ENCODE measurements at places on chromosomes 5 and 9.

GRCh38 chr5:150329038-150329437 is 26.3 kb upstream of the ARSI start:
- DNase-seq, result no peak

DNA sequence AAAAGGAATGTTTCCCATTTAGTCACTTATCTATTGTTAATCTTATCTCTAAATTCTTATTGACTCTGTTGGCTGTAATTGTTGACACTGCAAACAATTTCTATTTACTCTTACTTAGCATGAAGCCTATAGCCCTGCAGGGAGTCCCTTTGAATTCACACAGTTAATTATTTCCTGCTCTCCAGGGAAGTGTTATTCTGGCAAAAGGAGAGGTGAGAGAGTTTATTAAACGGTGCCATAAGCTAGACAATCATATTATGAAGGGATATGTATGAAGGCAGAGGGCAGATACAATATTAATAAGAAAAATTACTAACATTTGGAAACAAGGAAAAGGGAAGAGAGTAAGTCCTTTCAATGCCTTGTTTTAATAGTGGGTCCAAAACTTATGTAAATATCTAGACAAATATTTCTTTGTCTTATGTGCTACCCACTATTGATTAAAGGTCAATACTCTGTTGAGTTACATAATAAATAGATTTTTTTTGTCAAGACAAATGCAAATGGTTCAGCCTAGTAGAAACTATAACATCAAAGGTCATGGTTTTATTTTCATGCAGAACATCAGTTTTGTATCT is 107.1 kb downstream of the CDH18 start:
- DNase-seq, result no peak

DNA sequence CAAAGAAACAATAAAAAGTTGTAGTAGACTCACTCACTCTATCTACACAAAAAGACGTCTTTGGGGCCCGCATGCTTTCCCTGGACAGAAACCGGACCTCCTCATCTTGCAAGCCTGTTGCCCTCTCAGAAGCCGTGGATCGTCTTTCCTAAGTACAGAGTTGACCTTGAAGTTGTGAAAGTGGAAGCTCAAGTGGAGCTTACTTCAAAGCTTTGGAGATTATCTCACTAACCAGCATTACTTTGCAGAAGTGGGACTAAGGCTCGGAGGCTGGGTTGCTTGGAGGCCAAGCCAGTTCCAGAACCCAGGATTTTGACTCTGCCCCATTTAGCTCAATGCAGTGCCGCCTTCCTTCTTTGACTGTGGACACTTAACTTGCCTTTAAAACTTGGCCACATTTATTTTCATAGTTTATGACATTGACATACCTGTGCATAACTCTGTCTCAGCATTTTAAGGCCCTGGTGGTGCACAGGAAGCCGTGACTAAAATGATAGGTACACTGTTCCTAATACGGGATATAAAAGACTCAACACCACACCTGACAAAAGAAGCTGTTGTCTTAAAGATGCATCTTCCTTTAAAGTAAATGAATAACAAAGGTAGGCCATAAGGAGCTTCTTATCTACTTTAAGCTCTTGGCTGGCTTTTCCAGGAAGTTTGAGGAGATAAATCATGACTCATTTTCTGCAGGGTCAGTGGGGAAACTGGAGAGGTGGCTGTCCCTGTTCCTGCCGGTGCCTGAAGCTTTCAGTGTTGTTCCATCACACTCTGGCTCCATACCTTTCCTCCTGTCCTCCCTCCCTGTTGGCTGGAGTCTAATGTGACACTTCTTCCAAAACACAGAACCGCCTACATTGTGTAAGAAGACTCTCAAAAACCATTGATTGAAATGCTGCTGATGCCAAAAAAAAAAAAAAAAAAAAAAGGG is 10.7 kb downstream of the SLC25A25 start:
- no peak for DNase-seq

DNA sequence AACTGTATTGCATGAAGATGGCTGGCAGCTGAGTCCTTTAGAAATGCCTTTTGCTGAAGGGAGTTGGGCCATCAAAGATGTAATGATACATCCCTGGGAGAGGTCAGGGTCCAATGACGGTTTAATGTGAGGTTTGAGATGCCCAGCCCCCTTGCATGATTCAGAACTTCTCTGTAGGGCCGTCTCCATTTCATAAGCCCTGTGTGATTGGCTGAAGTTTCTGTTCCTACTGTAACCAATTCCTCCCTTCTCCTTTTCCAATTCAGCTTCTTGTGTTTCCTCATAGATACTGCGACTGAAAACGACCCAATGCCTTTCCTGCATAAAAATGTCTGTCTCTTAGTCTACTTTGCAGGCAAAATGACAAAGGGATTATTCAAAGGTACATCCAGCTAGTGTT is 47.9 kb upstream of the ST8SIA4 start:
- DNase-seq, result no peak

DNA sequence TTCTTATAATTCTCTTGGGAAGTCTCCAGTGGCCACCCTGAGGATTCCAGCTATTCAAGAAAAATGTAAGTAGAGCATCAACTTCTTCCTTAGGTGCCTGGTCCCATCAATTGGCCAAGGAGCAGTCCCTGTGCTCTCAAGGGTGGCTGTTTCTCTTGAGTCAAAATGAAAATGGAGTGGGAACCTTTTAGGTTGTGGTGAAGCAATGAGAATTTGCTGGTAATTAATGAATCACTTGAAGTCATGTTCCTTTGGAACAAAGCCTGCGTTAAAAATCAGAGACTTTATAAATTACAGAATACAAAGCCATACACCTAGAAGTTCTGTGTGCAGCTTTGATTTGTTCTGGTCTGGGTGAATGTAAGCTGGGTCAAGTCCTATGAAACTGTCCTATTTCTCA is 48.9 kb downstream of the IL31RA start:
- no peak for DNase-seq

DNA sequence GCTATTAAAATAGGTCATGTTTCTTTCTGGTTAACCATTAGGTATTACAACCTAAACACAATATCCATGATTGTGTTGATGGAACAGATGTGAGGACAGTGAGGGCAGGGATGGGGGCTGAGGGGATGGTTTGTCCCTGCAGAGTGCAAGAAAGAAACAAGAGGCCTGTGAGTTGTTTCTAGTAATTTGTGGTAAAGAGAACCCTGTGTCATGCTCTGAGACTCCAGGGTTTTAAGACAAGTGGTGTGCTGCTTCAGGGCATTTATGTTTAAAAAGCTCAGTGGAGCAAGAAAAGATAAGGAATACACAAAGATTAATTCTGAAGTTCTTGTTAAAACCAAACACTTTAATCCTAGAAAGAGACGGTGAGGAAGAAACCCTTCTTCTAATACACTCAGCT is 656.5 kb downstream of the TLE1 start:
- DNase-seq, result no peak

GRCh38 chr5:114678778-114679177 is 316.9 kb downstream of the KCNN2 start:
- DNase-seq, result no peak

DNA sequence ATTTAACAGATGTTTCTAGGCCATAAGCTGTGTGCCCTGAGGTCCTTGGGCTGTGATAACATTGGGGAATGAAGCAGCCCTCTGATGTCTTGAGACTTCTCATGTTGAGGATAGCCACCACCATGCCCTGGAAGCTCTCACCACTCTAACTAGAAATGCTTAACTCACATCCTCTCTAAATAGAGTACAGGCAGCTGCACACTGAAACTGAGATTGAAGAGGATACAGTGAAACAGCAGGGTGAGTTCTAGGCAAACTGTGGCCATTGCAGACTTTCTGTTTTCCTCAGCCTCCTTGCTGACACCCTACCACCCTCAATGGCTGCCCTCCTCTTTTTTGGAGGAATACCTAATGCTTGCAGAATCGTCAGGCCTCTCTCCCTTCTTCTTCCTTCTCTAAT is 22.4 kb downstream of the UTP15 start:
- no peak for DNase-seq

GRCh38 chr5:170626507-170627150 is 122.8 kb downstream of the KCNIP1 start:
- DNase-seq, result no peak

GRCh38 chr9:22157276-22157675 is 148.2 kb upstream of the CDKN2B start:
- no peak for DNase-seq

DNA sequence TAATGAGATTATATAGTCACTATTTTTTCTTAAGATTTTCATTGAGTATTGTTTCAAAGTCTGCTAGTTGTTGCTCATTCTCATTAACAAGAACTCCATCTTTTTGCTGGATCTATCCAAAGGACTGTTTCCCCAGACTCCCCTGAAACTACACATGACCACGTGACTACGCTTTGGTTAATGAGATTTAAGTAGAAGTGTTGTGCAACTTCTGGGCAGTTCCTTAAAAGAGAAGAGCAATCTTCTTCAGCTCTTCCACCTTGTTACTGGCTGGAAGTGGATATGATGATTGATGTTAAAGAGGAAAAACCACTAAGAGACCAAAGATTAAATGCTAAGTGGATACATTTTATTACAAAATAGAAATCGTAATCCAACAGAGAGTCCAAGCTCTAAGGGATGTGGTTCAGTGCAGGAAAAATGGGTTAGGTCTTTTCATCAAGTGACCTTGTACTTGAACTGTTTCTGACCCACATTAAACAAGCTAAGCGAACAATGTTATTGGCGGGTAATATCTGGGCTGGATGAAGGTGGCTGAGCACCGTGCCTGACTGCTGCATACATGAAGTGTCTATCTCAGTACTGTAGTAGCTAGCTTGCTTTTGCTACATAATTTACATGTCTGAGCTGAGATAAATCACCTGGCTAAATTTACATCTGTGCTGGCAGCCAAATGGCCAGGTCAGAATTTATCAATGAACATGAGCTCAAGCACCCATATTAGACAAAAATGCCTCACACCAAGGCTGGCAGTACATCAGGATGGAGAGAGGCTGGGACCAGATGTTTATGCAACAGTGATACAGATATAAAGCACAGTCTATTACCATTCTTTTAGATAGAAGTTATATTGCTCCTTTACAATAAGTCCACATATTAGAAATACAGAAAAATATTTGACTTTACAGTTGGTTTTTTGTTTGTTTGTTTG is 7.5 kb upstream of the CTNNAL1 start:
- no peak for DNase-seq

- DNase-seq, result no peak
Measured at GRCh38 chr5:71601222-71602026, 14.3 kb downstream of the MCCC2 start.

DNA sequence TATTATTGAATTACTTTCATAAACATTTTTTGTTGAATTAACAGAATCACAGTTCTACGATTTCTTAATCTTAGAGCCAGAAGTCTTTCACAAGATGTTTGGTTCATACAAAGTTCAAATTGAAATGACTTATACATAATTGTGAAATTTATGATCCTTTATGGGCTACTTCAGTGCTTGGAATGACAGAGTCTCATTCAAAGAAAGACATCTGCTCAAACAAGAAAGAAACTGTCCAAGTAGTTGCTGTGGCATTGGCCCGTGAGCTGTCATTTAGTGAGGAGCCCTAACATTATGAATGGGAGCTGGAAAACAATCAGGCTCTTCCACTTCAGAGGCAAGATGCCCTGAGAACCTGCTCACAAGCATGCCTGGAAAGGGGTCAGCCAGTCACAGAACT is 63.4 kb downstream of the AUH start:
- DNase-seq, result no peak

DNA sequence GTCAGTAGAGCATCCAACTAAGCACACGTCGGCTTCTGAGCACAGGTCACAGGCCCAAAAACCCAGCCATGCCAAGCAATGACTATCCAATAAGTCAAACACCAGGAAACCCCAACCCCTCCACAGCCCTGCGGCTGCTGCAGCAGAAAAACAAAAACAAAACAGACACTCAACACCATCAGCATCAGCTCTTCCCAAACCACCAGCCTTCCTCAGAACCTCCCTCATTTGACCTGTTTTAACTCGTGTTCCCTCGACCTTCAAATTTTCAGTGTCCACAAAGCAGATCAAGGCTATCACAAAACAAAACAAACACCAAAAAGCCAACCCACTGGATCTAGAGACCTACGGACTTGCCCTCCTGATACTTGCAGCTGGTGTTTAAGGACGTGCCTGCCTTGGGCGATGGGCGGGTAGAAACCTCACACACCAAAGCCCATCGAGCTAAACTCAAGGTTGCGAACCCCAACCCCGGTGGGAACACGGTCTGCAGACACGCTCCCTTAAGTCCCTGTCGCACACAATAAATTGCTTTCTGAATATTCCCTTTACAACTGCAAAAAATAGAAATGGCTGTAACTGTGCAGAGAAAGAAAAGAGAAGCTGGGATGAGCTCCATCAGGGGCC is 247.1 kb upstream of the ANKRD55 start:
- DNase-seq, result no peak

GRCh38 chr9:69871118-69871834 is 50.7 kb downstream of the CFAP95 start:
- DNase-seq, result no peak

GRCh38 chr9:7105095-7105494 is 347.3 kb downstream of the KDM4C start:
- DNase-seq, result no peak

- DNase-seq, result no peak
Measured at GRCh38 chr5:42301349-42301748, 121.9 kb upstream of the GHR start.

DNA sequence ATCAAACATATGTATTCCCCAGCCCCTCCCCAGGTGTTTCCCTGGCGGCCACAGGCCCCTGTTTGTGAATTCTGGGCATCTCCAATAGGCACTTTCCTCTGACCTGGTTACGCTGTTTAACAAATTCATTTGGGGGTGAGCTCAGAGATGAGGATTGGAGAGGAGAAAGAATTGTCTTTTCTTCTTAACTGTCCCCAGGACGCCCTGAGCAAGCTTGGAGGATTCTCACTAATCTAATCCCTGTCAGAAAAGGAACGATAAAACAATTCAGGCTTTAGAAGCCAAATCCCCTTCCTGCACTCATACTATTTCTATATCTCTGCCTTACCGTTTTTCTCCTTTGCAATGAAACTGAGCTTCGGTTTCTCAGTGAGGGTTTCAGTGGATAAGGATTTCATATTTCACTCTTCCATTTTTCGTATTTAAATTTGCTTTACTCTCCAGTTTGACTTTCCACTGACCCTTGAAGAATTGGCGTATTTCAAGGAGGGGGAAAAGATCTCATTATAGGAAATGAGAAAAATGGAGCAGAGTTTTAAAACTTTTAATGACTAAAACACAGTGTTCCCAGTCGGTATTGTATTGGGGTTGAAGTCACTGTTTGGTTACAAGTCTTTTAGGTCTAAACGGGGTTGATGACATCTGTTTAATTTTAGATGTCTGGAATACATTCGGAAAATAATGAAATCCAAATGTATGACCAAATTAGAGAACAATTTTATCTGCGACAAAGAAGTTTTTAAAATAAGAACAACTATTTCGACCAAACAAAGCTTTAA is 180.1 kb downstream of the MACROH2A1 start:
- no peak for DNase-seq

GRCh38 chr9:71628247-71628646 is 140.1 kb downstream of the CEMIP2 start:
- no peak for DNase-seq

- DNase-seq, result no peak
Measured at GRCh38 chr9:75814667-75815066, 75.8 kb upstream of the PCSK5 start.

DNA sequence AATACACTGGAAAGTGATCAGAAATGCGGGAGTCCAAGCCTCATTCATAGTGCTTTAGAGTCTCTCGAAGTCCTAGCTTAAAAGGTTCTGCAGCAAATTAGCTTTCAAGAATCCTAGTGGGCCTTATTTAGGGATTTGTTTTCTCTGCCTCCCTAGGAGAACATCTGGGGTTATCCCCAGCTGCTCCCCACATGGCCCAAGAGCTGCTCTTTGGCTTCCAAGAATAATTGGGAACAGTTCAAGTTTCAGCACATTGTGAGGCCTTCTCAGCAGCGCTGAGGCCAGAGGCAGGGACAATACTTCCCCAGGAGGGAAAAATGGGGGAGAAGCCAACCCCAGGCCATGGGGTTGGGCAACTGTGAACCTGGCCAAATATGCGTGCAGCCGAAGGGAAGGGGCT is 108.7 kb downstream of the LIFR start:
- no peak for DNase-seq

Measured in ascending aorta (tissue), 2 donors.